ENCODE measurements at places on chromosomes 12 and 14.
A peak's percentile ranks its signal among the peaks of the same experiment; 100 is the strongest.

DNA sequence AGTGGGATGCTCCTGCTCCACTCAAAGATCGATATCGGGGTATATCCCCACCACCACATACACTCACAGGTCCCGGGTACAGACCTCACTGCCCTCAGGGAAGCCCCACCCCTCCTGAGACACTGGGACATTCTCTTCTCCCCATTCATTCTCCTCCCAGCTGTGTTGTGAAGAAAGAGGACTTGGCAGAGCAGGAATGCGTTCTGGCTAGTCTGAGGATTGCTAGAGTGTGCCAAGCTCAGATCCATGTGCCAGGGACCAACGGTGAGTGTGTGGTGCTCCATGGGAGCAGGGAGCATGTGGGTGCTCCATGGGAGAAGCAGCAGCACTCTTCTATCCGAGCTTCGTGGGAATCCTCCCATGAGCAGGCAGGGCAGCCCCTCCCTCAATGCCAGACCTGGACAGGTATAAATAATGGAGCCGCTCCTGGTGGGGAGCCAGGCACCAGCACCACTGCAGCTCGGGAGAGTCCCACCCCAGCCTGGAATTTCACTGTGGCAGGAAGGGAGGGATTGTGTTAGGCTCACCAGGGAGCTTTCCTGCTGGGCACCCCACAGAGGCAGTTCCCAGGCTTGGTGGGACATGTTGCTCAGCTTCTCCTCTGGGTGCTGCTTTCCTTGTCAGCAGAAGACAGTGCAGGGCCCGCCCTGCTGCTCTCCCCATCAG lies 2.3 kb upstream of the KRT5 start:
- DNase-seq, result no peak

DNA sequence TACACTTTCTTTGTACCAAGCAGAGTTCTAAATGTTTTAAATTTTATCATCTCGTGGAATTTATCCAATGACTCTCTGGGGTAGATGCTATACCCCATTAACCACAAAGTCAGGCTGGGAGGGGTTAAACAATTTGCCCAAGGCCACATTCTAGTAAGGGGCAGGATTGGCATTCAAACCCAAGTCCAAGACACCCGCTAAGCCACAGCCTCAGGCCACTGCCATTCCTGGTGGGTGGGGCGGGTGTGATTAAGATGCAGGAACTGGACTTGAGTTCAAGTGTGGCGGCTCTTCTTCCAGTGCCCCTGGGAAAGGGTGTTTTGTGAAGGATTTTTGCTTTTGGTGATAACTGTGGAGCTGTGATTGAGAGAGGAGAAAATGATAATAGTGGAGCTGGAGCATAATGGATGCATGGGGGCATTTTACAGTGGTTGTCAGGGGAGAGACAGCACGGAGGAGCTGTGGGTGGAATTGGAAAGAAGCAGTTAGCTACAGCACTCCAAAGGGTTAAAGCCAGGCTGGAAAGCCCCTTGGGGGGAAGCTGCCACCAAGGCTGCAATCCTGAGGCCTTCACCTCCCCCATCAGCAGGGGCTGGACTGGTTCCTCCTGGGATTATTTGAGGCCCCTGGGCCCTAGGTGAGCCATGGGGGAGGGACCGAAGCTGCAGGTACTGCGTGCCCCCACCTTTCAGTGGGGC lies 1.0 kb upstream of the VRTN start:
- no peak for DNase-seq

- no peak for DNase-seq
Observed at GRCh38 chr12:109186993-109187653, 70.7 kb downstream of the ACACB start.

DNA sequence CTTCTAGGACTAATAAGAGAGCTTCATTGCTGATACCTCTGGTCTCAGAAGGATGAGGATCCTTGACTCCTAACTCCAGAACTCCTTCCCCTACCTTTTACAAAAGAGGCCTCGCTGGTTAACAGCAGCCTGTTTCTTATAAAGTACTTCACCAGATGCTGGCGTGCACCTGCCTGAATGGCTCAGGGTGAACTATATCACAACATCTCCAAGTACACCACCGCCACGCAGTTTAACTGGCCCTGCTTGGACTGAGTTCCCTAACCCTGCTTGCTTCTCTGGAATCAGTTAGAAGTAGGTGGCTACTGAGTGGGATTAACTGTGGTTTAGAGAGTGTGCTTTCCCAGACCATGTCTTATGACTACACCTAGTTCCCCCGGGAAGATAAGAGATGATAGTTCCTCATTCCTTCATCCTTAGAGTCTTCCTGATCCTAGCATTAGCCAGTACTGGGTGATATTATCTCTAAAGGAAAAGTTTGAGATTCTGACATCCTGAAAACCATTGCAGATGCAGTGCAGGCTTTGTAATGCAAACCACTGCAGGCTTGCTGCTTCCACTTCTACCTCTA lies 3.0 kb downstream of the FOXJ2 start:
- DNase-seq, result no peak

- no peak for DNase-seq
Observed at GRCh38 chr12:109309381-109310246, 530 bp upstream of the FOXN4 start.

DNA sequence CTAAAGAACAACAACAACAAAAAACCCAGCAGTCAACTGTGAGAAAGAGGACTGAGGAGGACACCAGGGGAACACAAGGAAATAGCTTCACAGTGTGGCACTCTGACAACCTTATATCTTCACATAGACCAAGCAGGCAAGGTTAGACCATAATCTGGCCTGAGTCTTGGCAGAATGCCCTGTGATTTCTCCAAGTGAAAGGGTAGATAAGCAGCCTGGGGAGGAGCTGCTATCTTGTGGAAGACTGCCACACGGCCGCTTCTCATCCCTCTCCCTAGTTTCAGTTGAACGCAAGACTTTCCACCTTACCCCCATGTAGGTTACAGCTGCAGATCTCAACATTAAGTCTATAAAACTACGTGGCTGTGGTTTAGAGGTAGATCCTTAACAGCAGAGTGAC lies 3.7 kb downstream of the SLC25A21 start:
- no peak for DNase-seq

- no peak for DNase-seq
Observed at GRCh38 chr12:109232731-109233130, 76.4 kb downstream of the FOXN4 start.

DNA sequence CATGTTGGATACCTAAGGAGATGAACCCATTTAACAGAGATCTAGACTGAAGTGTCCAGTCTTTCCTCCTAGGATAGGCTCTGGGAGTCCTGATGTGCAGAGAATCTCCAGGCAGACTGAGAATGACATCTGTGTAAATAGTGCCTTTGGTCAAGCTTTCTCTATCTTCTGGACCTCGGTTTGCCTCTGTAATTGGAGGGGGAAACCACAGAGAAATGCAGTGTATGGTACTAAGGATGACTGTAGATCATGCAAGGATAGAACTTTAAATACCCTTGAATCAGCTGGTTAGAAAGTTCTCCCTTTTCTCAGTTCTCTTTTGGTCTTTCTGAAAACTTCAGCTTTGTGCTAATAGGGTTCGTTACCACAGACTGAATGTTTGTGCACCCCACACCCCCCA lies 112.2 kb downstream of the PTPN11 start:
- no peak for DNase-seq

DNA sequence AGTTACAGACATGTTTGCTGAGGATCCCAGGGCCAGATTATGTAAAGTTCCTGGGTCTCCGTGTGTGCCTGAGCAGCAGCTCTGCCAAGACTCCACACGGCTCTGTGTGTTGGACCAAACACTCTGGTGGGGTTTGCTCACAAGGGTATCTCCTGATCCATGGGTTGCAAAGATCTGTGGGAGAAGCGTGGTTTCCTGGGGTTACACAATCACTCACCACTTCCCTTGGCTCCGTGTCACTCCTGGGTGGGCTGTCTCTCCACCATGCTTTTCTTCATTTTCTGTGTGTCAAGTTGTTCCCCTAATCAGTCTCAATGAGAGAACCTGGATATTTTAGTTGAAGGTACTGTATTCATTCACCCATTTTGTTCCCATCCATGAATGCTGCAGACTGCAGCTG lies 1088.8 kb downstream of the FSCB start:
- DNase-seq, result no peak

DNA sequence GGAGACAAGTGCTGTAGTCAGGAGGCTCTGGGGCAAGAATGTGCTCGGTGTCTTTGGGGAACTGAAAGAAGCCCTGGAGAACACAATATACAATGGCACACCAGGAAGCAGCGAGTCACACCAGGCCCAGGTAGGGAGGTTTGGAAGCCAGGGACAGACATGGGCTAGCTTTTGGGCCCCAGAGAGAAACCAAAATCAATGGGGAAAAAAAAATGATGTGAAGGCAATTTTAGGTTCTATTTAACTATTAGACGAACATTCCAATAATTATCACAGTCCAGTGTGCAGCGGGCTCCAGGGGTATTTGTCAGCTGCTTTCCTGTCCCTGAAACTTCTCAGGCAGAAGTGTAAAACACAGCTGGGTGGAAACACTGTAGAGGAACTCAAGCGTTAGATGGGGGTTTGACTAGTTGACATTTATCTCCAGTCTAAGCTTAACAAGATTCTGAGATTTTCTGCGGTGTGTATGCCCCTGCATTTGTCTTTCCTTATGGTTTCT lies 21.8 kb upstream of the EGLN3 start:
- DNase-seq, result no peak

DNA sequence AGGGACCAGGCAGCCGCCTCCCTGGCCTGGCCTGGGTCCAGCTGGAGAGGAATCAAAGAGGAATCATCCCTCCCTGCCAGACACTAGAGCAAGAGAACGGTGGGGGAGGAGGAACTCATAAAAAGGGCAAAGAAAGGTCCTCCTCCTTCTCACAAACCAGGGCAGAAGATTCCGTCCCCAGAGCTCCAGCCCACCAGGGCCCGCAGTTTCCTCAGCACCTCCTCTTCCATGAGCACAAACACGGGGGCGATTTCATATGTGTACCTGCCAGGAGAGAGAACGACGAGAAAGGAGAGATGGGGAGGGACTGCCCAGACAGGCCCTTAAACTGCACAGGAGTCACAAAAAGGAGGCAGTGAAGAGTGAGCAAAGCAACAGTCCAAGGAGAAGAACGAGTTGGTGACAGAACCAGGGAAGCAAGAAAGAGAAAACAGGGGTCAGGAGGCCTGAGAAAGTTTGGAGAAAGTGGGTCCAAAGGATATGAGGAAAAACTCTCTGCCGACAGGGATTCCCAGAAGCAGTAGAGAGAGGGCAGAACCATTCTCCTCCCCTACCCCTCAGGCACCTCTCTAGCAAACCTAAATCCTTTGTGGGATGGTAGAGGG lies 8.7 kb upstream of the ZNF740 start:
- no peak for DNase-seq

DNA sequence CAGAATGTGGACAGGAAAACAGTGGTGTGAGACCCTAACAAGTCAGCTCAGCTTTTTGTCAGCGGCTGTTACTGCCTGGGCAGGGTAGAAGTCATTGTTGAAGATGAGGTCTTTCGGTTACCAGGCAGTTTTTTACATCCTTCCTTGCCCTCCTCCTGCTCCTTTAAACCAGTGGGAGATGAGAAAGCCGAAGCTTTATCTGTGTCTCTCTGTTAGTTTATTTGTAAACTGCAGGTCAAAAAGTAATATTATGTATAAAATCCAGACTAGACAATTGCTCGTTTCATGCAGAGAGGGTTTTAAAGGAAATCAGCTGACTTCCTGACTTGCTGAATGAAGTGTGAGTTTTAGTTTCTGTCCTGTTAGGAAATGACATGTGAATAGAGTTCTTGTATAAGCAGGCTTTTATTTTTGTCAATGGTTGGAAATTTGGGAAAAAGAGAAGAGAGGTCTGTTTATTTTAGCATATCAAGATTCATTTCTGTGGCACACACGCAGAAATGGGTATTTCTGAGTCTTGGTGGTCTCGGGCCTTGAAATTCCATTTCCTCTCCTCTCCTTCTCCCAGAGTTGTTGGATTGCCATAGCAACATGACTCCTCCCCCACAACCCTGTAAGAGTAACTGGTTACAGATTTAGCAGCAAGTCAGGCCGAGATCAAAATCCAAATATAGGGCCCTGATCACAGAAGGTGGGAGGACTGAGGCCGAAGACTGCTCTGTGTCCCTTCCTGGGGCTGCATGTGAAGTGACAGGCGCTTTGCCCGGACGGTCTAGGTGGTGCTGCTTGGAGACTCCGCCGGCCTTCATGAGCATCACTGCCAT lies 60.8 kb downstream of the SAMD4A start:
- peak; percentile 87 for DNase-seq

- DNase-seq, result no peak
Observed at GRCh38 chr14:52706286-52706685, 714 bp upstream of the PSMC6 start.

GRCh38 chr12:9761419-9761781 lies 699 bp upstream of the CD69 start:
- no peak for DNase-seq

- DNase-seq, result no peak
Observed at GRCh38 chr12:4819654-4820053, 90.1 kb upstream of the KCNA1 start.

DNA sequence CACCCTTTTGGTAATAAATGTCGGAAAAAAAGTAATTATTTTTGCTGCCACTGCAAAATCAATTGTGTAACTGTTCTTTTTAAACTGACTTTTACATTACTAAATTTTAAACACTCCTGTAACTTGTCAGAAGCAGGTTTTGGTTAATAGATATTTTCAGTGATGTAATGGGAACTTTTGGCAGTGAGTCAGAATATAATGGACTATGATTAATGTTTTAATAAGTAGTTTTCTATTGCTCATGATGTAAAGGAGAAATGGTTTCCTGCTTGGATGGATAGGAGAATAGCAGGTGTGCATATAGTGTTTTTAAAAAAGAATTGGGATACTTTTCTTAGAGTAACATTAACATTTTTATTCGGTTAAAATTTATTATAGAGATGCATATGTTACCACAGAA lies 58.8 kb downstream of the TRMT5 start:
- no peak for DNase-seq

DNA sequence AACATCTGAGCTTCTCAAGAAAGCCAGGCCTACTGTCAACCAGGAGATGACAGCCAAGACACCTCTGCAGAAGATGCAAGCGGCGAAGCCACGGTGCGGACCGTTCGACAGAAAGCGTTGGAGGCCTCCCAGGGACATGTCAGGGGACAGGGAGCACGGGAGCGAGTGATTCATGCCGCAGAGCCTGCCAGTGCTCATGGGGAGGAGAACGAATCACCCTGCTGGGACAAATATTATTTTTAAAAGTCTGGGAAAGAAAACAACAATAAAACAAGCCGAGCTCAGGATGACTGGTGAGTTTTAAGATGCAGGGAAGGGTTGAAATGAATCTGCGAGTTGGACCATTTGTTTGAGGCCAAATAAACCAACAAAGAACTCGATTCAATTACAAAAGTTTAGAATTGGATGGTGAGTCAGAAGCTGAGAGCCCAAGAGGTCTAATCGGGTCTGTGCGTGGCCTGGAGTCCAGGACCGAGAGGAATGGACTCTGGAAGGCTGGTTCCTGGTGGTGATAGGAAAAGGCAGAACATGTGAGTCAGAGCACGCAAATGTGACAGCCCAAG lies 91.0 kb downstream of the RBM19 start:
- DNase-seq, result no peak

GRCh38 chr12:122001466-122002209 lies 20.0 kb upstream of the BCL7A start:
- no peak for DNase-seq

DNA sequence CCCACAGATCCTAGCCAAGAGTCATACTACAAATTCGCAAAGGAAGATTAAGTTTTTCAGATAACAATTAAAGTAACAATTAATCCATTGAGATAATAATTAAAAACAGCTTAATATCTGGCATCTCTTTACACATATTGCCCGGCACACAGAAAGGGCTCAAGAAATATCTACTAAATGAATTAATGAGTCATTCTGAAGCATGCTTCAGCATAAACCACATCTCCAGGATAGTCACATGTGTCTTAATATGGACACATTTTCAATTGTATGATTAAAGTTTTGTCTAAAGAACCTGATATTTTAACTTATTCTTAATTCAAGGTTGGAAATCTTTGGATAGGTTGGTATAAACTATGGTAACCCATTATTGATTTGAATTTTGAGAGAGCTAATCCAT lies 9.6 kb downstream of the ITPR2 start:
- DNase-seq, result no peak
